ENCODE measurements at places on chromosomes 2 and 18. TPM values are rescaled to one million over a fixed set of nuclear protein-coding genes. Genes with fewer than 3 reads are reported as not detected.

GRCh38 chr2:144288438-144288837, 231.5 kb downstream of the ZEB2 start:
- H3K36me3 ChIP-seq = peaks cover 19% of the 10 kb centered on the region
- no peak overlapping the region for H3K4me3 ChIP-seq
- H3K27me3 ChIP-seq = no peaks in the 10 kb centered on the region
- H3K4me1 ChIP-seq = peaks cover 1% of the 10 kb centered on the region
- H3K27ac ChIP-seq = no peak overlapping the region
- DNase-seq = no peak

GRCh38 chr18:76621782-76622495, 126.9 kb upstream of the ZNF516 start:
- H3K36me3 ChIP-seq = no peaks in the 10 kb centered on the region
- peaks cover 9% of the 10 kb centered on the region for H3K4me1 ChIP-seq
- no peak for DNase-seq
- H3K27ac ChIP-seq = no peak overlapping the region
- H3K27me3 ChIP-seq = peaks cover 44% of the 10 kb centered on the region
- H3K4me3 ChIP-seq = peak overlapping the region; percentile 43

GRCh38 chr2:136378712-136379595, 261.0 kb upstream of the CXCR4 start:
- H3K4me1 ChIP-seq = peaks cover 70% of the 10 kb centered on the region
- H3K4me3 ChIP-seq = no peak overlapping the region
- peak; percentile 64 for DNase-seq
- peak overlapping the region; percentile 14 for H3K27ac ChIP-seq

- H3K27me3 ChIP-seq = peaks cover 14% of the 10 kb centered on the region
- peaks cover 1% of the 10 kb centered on the region for H3K4me1 ChIP-seq
- no peaks in the 10 kb centered on the region for H3K36me3 ChIP-seq
- no peak overlapping the region for H3K4me3 ChIP-seq
- no peak overlapping the region for H3K27ac ChIP-seq
These were observed 105.9 kb downstream of the ACKR3 start for GRCh38 chr2:236675526-236675925.

GRCh38 chr2:85169581-85169980, 36.4 kb downstream of the TCF7L1 start:
- H3K27ac ChIP-seq = no peak overlapping the region
- no peaks in the 10 kb centered on the region for H3K4me1 ChIP-seq
- H3K4me3 ChIP-seq = no peak overlapping the region
- peaks cover 9% of the 10 kb centered on the region for H3K27me3 ChIP-seq
- no peak for DNase-seq

The RAX gene
- not detected for total RNA-seq

The PID1 gene
- 0.11 TPM for total RNA-seq

The TEX44 gene
- total RNA-seq = not detected

DNA sequence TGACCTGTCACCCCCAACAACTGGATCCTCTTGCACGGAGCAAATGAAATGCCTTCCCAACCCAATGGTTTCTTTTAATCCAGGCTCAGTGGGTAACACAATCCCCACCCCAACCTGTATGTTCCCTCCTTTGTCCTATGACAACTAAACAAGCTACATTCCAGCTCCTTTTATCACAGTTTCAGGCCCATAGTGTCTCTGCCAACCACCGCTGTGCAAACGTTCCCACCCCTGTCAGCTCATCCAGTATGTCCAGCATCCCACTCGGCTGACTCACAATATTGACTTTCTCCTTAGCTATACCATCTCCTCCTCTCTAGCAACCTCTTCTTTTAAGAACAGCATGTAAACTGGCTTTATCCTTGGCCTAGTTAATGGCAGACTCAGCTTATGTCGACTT, 117.9 kb upstream of the PPP1CB start:
- H3K27ac ChIP-seq = no peak overlapping the region
- no peak for DNase-seq
- no peaks in the 10 kb centered on the region for H3K27me3 ChIP-seq
- no peaks in the 10 kb centered on the region for H3K36me3 ChIP-seq
- peaks cover 4% of the 10 kb centered on the region for H3K4me1 ChIP-seq

The GNLY gene
- 22.0 TPM for total RNA-seq

The RABL2A gene
- 23.9 TPM for total RNA-seq

- no peak for DNase-seq
- no peak overlapping the region for H3K4me3 ChIP-seq
- no peaks in the 10 kb centered on the region for H3K4me1 ChIP-seq
- H3K27me3 ChIP-seq = peaks cover 5% of the 10 kb centered on the region
These were observed 72.1 kb upstream of the ARL5A start for GRCh38 chr2:151900331-151900730.

GRCh38 chr2:158650646-158651357, 144.3 kb upstream of the DAPL1 start:
- H3K36me3 ChIP-seq = peaks cover 8% of the 10 kb centered on the region
- H3K4me1 ChIP-seq = peaks cover 7% of the 10 kb centered on the region
- H3K4me3 ChIP-seq = no peak overlapping the region
- H3K27me3 ChIP-seq = no peaks in the 10 kb centered on the region

DNA sequence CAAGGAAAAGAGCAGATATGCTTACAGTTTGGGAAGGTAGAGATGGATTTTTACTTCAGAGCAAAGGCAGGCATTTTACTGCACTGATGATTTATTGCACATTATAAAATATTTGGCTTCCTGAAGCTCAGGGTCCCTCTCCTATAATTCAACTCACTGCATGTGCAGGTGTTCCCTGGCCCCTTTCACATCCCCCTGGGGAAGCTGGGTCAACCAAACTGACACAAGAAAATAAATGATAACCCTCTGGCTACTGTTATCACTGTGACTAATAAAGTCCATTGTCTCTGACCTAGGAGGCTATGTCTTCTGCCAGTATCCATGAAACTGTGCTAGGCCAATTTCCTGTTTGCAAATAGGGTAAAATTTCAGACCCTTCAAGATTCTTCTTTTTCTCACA, 163.1 kb downstream of the ARL6IP6 start:
- H3K36me3 ChIP-seq = no peaks in the 10 kb centered on the region
- H3K4me1 ChIP-seq = no peaks in the 10 kb centered on the region
- H3K4me3 ChIP-seq = no peak overlapping the region
- DNase-seq = no peak

GRCh38 chr2:9398881-9399780, 24.2 kb downstream of the ITGB1BP1 start:
- no peaks in the 10 kb centered on the region for H3K27me3 ChIP-seq
- no peaks in the 10 kb centered on the region for H3K4me1 ChIP-seq
- no peak for DNase-seq
- no peak overlapping the region for H3K4me3 ChIP-seq
